Stimulated activated naive B cell treated with anti-CD40 and anti-IgM and Interleukin-4, amounts not matched to agents 10 μg/mL and 1 μg/mL and 100 μg/mL, for 72 hours (primary cell): ENCODE measurements at places on chromosomes 7 and 10.

DNA sequence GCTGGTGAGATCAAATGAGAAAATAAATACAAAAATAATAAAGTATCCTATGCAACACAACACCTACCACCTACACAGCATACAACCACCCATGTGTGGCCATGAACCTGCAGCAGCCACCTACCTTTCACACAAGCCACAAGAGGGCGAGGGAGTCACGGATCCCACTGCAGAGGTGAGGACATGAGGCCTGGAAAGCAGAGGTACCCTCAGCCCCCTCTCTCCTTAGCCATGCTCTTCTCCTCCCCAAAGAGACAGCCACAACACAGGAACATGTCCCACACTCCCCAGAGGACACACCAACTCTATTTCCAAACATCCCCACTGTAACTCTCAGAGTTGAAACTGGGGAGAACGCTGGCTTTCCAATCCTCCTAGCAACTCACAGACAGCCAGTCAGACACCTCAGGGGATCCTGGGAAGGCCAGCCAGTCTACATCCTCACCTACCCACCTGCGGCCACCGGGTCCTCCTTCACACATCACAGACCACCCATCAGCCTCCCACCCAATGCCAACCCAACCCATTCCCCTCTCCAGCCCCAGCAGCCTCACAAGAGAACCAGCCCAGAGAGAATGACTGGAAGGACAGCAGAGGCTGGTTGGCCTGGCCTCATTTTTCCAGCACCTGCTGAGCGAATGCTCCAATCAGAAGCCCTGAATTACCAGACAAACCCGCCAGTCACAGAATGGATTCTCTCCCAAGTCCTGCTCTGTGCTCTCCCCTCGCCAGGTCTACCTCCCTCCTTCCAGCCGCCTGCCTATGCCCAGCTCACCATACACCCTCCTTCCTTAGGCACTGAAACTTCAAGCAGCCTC is 18.4 kb downstream of the DLG5 start:
- no peak for DNase-seq

GRCh38 chr7:124033095-124033806 is 384 bp upstream of the TMEM229A start:
- no peak for DNase-seq

- no peak for DNase-seq
Observed at GRCh38 chr10:119480667-119481066, 61.9 kb downstream of the RGS10 start.

DNA sequence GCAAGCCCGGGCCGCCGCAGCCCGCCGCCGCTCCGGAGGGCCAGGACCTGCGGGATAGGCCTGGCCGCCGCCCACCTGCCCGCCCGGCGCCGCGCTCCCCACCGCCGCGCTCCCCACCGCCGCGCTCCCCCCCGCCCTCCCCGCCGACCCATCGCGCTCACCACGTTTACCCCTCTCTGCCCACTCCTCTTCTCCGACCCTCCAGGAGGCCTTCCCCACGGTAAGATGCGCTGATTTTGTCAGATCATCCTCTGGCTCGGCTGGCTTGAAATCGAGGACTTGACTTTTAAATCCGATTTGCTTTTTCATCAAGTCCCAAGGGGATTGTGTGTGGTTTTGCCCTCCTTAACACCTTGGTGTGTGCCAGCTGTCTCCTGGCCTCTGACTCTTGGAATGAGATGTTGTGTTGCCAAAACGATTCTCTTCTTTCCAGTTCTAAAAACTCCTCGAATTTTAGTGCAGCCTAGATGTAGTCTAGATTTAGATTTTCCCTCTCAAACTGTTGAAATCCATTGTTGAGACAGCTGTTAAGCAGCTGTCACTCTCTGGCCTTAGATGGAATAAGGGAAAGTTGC is 738 bp downstream of the POM121 start:
- peak; percentile 8 for DNase-seq

GRCh38 chr7:27491534-27491933 is 171.1 kb downstream of the HIBADH start:
- DNase-seq = no peak

DNA sequence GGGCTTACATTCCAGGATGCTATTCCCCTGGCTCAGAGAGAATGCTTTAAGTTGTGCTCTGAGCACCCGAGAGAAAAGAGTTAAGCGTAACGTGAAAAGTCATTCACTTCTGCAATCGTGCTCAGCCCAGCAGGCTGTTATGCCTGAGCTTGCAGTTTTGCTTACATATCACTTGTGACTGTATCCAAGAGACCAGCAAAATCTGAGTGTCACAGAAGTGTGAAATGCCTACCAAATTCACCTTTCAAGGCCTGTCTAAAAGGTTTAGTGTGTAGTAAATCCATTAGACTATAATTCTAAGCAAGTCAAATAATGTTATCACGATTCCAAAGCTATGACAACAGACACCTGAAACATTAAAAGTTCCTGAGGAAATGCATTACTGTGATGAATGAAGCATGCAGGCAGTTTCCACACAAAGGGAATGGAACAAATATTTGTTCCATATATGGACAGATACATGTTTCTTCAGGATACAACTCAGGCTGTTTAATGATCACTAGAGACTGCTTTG is 20.1 kb downstream of the ITGB1 start:
- DNase-seq = no peak

GRCh38 chr7:24843821-24844434 is 86.7 kb upstream of the GSDME start:
- DNase-seq = no peak

DNA sequence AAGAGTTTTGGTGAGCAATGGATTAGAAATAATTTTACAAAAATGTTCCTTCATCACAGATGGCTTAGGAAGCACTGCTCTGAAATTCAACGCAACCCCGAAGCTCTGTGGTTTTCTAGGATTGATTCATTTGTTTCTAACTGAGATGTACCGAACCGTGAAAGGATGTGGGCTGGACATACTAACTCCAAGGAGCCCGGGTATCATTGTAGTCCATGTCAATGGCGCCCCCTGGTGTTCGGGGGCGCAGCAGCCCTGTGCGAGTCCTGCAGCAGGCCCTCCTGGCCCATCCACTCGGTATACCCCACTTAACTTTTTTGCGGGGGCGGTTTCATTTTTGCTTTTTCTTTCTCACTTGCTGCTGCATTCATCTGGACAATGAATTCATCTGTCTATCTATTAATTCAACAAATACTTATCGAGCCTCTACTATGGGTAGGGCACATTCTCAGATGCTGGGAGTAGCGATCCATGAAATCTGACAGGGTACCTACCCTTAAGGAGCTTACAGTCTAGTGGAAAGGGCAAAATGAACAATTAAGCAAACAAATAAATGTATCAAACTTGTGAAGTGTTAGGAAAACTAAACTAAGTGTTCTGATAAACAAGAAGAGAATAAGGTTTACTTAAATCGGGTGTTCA is 25.2 kb upstream of the ITPRID1 start:
- DNase-seq = peak; percentile 6

GRCh38 chr10:75239096-75239790 is 3.5 kb upstream of the COMTD1 start:
- DNase-seq = no peak

GRCh38 chr7:135673360-135673706 is 11.0 kb downstream of the STMP1 start:
- no peak for DNase-seq

GRCh38 chr7:124072603-124073309 is 39.9 kb upstream of the TMEM229A start:
- DNase-seq = no peak

- no peak for DNase-seq
Observed at GRCh38 chr10:122113161-122113944, 124.4 kb downstream of the TACC2 start.

- DNase-seq = peak; percentile 63
Observed at GRCh38 chr7:151008511-151009323, 15.6 kb downstream of the ATG9B start.

DNA sequence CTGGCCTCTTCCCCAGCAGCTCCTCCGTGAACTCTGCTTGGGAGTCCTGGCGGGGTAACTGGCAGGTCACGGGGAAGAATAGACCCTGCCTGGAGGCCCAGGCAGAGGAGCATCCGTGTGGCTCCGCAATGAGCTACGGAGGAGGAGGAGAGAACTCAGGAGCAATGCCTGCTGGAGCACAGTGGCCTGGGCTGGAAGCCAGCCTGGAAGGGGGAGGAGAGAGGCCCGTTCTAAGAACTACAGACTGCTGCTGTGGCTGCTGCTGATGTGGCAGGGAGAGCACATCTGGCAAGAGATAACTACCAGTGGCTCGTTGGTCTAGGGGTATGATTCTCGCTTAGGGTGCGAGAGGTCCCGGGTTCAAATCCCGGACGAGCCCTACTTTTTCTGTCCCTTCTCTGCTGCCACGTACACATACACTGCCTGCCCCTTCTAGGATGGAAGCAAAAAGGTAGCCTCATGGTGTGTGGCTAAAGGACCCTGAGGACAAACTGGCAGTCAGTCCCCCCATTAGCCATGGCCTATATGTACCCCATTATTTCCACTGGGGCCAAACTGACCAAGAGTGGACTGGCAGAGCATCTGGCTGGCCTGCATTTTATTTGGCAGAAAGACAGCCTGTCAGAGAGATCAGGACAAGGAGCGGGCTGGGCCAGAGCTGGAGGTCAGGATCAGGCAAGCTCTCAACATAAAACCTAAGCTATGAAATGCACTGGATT is 7.7 kb upstream of the OPN1SW start:
- DNase-seq = no peak

GRCh38 chr10:7405637-7406036 is 5.2 kb downstream of the SFMBT2 start:
- no peak for DNase-seq

- DNase-seq = no peak
Observed at GRCh38 chr10:50937230-50937907, 51.9 kb upstream of the A1CF start.

DNA sequence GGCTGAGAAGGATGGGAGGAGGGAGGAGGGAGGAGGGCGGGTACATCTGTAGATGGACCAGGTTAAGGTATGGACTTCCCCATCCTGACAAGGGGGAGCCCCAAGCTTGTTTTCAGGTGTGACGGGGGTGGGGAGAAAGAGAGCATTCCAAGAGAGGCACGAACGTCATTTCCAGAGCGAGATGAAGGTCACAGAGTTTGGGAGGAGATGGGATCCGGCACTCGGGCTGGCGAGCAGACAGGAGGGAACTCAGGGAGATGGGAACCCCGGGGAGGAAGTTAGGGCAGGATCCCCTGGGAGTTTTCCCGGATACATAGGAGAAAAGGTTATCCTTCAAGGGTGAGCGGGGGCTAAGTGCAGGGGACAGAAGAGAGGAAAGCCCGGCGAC is 118.8 kb downstream of the CUX1 start:
- DNase-seq = peak; percentile 32

GRCh38 chr7:1141651-1142050 is 18.3 kb downstream of the ZFAND2A start:
- no peak for DNase-seq

- DNase-seq = no peak
Observed at GRCh38 chr10:14250496-14251076, 80.1 kb downstream of the FRMD4A start.

DNA sequence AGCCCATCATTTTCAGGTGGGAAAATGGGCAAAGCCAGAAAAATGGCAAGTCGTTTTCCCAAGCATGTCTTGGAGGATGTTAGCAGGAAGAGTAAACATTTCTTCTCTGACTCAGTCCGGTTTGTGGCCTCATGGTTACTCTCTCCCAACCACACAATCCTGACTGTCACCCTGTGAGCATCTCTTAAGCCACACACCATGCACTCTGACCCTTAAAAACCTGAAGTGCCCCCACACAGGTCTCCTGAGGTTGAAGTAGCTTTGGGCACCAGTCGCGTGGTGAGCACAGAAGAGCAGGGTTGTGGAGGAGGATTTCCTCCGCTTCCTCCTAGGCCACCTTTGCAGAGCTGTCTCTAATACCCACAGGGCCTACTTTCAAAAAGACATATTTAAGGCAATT is 387.3 kb upstream of the NPVF start:
- no peak for DNase-seq

- DNase-seq = no peak
Observed at GRCh38 chr10:63527401-63527800, 6.2 kb downstream of the REEP3 start.

GRCh38 chr10:112649006-112649821 is 202.2 kb downstream of the VTI1A start:
- DNase-seq = no peak

DNA sequence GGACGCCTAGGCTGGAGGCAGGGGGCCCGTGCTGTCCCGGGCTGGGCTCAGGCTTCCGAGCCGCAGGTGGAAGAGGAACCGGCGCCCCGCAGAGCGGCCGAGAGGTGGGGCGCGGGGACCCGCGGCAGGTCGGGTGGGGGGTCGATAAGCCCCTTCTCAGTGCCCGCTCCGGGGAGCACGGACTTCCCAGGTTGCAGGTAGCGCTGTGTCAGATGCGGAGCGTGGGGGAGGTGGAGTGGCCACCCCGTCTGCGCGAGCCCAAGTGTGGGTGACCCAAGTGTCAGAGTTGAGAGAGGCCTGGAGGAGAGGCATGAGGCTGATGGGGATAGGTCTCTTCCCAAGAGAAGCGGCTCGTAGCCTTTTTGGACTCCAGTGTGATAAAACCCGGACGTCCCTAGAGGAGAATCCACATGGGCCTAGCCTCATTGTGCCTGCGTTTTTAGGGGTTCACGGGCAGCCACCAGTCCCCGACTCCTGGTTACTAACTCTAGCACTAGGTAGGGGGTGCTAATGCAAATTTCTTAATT is 580 bp downstream of the EEPD1 start:
- peak; percentile 22 for DNase-seq

DNA sequence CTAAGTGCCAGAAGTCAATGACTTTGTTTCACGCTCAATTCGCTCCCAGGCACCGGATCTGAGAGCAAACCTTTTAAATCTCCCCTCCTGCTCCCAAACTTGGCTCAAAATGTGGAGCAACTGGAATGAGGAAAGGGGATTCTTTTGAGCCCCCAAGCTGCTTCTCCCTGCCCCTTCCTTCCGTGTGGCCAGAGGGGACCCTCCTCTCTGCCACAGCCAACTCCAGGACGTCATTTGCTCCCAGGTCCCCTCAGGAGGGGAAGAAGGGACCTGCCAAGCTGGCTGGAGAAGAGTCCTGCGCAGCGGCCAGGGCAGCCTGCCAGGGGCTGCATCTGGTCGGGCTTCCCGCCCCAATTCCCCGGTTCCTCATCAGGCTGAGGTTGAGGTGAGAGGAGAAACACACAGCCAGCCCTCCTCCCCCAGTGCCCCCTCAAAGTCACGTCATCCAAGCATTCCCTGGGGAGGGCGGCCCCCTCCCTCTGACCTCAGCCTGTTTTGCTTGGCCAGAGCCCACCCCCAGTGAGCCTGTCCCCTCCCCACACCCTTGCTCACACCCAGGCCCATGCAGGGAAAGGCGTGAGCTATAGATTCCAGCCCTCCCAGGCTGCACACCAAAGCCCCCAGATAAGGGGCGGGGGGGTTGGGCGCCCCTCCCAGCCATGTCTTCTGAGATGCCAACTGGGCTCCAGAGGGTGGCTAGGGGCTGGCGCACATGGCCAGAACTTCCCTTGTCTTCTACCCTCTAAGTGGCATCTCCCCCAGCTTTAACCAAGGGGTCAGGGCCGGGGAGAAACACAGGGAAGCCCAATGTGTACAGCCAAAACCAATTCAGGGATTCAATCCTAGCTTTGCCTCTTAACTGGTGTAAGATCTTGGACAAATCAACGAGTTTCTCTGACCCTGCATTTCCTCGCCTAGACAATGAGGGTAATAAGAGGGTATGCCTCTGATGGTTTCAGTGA is 35.0 kb downstream of the SH3PXD2A start:
- no peak for DNase-seq

GRCh38 chr7:116441534-116441933 is 58.0 kb upstream of the CAV2 start:
- DNase-seq = no peak

- DNase-seq = no peak
Observed at GRCh38 chr7:120586571-120586970, 271.4 kb downstream of the TSPAN12 start.

- DNase-seq = peak; percentile 89
Observed at GRCh38 chr7:105013816-105014692, at the start of gene KMT2E. KMT2E (plus strand) TSS chr7:105014205; CDS start chr7:105040953, 26,748 bp downstream.
